ENCODE measurements at places on chromosomes 1 and 21.

GRCh38 chr1:94055459-94056122 lies 65.4 kb downstream of the ABCA4 start:
- no peak for DNase-seq

DNA sequence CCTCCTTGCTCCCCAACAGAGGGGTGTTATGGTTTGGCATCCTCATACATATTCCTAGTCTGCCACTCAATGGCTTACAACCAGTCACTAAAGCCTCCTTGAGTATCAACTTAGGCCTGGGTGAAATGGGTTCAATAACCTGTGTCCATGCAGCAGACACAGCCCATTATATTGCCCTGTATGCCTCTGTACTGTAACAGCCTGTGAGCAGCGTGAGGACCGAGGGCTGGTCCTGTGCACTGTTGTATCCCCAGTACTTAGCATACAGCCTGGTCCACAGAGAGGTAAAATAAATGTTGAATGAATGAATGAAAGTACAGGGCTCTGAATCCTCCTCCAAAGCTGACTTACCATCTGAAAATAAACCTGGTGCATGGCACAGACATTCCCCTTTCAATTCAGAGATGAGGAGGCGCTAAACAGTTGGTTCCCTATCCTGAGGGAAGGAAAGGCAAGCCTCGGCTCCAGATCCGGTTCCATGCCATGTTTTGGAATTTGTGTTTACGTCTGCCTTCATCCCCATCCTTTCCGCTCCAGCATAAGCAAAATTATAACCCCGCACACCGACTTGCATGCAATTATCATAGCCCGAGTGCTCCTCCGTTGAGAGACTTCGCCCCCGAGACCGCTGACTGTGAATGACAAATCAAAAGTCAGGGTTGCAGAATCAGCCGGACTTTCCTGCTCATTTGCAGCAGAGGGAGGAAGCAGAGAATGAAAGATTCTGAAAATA lies 45.0 kb upstream of the DNAJC6 start:
- peak; percentile 83 for DNase-seq

GRCh38 chr1:92374223-92374622 lies 75.4 kb downstream of the RPAP2 start:
- DNase-seq = no peak

- no peak for DNase-seq
Observed at GRCh38 chr1:117794073-117794472, 135.3 kb downstream of the GDAP2 start.

DNA sequence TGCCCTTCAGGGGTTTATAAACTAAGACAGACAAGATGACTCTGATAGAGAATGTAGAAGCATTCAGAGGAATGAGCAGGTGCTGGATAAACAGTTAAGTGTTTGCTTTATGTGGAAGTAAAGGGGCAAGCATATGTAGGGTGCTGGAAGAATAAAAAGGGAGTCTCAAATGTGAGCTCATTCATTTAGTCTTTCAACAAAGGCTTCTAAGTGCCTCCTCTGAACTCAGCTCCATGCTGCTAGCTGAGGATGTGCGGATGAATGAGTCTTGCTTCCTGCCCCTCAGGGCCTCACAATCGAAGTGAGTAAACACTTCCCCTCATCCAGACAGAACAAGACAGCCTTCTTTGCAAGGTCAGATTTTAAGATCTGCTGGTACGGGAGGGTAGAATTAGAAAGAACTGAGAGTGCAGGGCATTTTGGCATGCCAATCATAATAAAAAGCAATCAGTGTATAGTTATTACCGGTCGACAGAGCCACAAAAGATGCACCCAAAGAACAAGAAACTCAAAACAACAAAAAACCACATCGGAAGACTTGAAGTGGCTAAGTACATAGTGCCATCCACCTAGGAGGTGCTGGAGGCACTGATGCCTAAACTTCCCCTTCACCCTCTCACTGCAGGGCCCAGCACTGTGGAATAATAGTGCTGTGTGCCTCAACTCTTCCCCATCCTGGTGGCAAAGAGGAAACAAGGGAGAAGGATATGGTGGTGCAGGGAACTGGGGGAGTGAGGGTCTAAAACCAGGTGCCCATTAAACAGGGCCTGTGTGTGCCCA lies 69.8 kb downstream of the TNR start:
- DNase-seq = peak; percentile 23

- no peak for DNase-seq
Observed at GRCh38 chr1:157829210-157829609, 9.3 kb upstream of the FCRL1 start.

- no peak for DNase-seq
Observed at GRCh38 chr1:178518894-178519293, 6.0 kb downstream of the TEX35 start.

DNA sequence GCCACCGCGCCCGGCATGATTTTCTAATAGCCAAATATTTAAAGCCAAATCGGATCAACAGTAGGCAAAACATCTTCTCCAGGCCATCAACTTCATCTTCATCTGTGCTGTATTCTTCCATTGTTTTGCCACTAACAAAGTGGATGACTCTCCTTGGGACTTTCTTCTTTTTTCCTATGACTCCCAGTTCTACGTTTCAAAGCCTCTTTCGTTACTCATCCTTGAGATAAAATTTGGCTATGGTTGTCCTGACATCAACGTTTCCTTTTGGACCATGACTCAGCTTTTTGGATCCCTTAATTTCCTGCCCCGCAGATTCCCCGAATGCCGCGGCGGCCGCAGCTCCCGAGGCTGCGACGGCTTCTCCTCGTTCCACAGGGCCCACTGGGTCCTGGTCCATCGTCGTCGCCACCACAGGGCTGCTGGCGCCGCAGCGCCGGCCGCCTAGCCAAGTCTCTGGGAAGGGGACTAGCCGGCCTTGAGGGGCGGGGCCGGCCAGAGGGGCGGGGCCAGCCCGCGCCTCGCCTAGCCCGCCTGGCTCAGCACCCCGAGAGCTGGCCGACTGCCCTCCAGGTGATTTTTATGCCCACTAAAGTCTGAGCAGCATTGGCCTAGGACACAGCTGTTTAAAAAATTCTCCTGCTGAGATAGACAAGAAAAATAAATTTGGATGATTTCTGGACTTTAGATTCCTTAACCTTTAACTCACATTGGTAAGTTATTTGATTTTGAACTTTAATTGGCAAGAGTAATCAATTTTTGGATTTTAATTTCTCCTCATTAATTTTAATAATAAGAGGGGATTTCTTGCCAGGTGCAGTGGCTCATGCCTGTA lies 93.9 kb downstream of the ADCY10 start:
- peak; percentile 94 for DNase-seq

DNA sequence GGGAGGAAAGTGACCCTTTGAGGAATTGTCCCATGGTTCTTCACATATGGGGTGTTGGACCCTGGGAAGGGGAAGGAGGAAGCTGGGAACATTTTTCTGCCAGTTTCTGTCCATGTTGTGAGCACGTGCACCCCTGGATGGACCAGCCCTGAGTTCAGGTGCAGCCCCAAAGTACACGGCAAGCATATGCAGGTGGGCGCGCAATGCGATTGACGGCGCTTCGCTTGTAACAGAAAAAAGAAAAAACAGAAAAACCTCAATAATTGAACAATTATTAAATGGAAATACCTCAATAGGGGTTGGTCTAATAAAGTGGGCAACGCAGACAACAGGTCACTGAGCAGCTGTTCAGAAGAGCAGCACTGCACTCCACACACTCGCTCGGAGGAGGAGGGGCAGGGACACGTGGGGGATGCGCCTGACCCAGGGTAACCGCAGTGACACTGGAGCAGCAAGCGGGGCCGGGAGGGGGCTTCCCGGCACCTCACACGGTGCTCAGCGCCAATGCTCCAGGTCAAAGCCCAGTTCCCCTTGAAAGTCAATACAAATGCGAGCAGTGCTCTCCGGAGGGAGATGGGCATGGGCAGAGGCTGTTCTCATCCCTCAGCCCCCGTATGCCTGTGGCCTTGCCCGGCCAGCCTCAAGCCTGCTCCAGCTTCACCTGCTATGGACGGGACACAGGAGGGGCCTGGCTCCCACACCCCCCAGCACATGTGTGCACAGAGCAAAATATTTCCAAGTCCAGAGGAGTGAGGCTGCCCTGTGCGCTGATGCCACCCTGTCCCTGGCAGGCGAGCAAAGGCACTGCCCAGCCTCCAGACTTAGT lies 6.6 kb upstream of the ACTRT2 start:
- no peak for DNase-seq

- DNase-seq = no peak
Observed at GRCh38 chr1:239590556-239590955, 204.2 kb downstream of the CHRM3 start.

- peak; percentile 92 for DNase-seq
Observed at GRCh38 chr1:201013991-201014815, 9.3 kb downstream of the KIF21B start.

- DNase-seq = no peak
Observed at GRCh38 chr1:201715801-201716741, 112.9 kb upstream of the IPO9 start.

GRCh38 chr1:89692601-89693521 lies 59.9 kb downstream of the LRRC8C start:
- no peak for DNase-seq

- peak; percentile 16 for DNase-seq
Observed at GRCh38 chr1:81330521-81330920, 470.2 kb upstream of the ADGRL2 start.

- DNase-seq = peak; percentile 81
Observed at GRCh38 chr21:37383086-37383485, 16.5 kb downstream of the DYRK1A start.

DNA sequence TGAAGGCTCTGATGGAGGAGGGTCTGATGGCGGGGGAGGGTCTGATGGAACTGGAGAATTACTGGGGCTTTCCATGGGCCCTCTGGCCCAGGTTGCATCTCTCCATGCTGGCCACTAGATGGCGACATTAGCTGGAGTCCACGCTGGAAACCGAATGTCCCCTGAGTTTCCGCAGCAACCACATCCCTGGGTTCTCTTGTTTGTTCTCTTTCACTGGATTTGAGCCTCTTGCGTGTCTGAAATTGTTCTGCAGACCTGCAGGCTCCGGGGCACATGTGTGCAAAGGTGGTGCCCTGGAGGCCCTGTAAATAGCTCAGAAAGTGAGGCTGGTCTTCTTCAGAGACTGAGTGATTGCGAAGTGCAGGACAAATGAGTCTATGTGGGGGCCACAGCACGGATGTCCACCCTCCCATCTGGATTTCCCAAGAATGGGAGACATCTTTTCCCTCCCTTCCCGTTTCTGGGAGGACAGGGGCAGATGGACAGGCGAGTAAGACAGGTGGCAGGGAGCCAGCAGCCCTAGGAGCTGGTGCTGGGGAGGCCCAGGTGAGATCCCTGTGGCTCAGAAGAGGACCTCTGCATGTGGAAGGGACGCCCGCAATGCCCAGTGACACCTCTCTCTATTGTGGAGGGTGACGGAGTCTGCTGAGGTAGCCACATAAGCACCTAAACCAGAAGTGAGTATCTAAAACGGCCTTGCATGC lies 73.2 kb upstream of the ABCG1 start:
- peak; percentile 68 for DNase-seq

DNA sequence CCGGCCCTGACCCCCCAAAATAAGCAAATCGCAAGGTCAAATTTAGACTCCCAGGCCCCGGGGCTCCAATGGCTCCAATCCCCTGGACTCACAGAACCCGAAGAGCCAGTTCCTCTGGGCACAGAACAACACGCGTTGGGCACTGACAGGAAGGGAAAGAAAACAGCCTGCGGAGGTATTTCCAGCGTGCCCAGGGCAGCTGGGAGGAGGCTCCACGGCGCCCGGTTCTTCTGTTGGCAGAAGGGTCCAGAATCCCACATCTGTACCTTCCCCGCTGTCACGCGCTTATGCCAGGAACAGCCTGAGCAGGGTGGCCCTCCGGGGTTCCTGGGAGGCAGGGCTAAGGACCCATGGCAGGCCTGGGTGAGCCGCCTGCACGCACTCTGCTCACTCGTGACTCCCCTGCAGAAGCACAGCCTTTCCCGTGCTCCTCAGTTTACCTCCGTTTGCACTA lies 85.5 kb downstream of the RIPK4 start:
- DNase-seq = no peak

- no peak for DNase-seq
Observed at GRCh38 chr1:60573121-60573520, 499.6 kb upstream of the C1orf87 start.

GRCh38 chr21:40139636-40140035 lies 272.4 kb downstream of the PCP4 start:
- no peak for DNase-seq

DNA sequence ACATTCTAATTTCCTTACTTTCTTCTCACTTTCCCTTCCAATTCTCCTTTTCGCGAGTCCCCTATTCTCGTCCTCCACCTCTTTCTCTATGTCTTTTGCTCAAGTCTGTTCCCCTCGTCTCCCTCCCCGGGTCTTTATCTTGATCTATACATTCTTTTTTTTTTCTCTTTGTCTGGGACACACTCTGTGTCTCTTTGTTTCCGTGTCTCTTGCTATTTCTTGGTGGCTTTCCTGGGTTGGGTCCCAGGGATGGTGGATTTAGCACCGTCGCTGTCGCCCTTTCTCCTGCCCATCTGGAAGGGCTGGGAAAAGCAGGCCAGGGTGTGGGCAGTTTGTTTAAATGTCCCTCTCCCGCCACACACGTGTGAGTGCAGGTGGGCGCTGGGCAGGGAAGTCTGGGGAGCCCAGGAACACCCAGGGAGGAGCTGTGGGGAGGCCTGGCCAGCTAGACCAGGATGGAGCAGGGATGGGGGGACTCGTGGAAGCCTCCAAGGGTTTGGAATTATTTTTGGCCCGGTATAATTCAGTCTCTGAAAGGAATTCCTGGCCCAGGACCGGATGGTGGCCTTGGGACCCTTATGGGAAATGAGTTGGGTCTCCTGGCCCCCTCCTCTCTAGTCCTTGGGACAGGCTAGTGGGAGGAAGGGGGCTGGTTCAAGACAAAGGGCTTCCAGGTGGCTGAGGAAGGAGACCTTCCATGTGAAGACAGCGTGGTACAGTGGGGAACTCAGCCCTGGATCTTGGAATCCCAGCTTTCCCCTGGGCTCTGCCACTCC lies 9.5 kb upstream of the ID3 start:
- DNase-seq = no peak

- DNase-seq = no peak
Observed at GRCh38 chr21:46203203-46203600, 18.9 kb upstream of the SPATC1L start.

DNA sequence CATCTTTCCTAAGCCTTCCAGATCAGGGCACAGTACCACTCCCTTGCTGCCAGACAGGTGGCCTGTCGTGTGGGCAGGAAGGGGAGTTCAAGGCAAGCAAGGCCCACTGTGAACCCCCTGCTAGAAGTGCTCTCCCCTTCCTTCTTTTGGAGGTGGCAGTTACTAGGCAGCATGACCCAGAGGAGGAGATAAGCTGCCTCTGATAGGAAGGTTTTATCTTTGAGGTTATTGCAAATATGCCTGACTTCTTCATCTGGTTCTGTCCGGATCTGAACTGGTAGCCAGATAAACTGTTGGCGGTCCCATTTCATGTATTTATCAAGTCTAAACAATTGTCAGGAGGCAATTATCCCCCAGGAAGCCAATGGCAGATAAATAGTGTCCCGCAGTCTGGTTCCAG lies 198.2 kb upstream of the LMO4 start:
- DNase-seq = peak; percentile 62

GRCh38 chr1:40316595-40317393 lies at the start of gene COL9A2:
Gene COL9A2 (minus strand): TSS chr1:40317286. CDS start chr1:40317197, 89 bp downstream.
- DNase-seq = peak; percentile 63

GRCh38 chr1:161956097-161956496 lies 67.6 kb downstream of the OLFML2B start:
- no peak for DNase-seq

- no peak for DNase-seq
Observed at GRCh38 chr1:207109004-207109403, 5.0 kb downstream of the C4BPA start.

Data from mesendoderm (in vitro differentiated cells).